ENCODE measurements at places on chromosomes 1 and 21.

DNA sequence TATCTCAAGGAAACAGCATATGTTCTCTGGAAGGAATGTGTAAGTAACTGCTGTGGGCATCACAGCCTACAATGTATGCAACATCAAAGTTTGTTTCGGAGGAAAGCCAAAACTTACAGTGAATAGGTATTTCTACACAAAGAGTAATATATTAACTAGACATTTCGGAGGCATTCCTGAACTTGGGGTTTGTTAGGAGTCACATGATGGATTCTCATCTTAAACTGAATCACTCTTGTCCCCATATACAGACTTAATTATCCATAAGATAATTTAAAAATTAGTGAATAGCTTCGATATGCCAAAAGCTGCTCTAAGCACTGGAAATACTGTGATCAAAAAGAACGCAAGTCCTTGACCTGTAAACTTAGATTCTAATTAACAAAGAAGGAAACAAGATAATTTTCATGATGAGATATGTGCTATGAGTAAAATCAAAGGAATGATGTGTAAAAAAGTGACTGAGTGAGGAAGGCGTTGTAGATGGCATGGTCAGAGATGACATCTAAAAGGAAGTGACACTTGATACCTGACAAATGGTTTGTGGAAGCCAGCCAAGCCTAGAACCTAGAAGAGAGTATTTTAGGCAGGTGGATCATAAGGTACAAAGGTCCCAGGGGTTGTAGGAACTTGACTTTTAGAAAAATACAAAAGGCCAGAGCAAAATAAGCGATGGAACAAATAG lies 273.1 kb downstream of the MRPL39 start:
- no peak for DNase-seq

GRCh38 chr21:34775793-34776192 lies 107.0 kb downstream of the CLIC6 start:
- DNase-seq = peak; percentile 74

GRCh38 chr1:30966690-30967369 lies 58.3 kb upstream of the SDC3 start:
- DNase-seq = no peak

DNA sequence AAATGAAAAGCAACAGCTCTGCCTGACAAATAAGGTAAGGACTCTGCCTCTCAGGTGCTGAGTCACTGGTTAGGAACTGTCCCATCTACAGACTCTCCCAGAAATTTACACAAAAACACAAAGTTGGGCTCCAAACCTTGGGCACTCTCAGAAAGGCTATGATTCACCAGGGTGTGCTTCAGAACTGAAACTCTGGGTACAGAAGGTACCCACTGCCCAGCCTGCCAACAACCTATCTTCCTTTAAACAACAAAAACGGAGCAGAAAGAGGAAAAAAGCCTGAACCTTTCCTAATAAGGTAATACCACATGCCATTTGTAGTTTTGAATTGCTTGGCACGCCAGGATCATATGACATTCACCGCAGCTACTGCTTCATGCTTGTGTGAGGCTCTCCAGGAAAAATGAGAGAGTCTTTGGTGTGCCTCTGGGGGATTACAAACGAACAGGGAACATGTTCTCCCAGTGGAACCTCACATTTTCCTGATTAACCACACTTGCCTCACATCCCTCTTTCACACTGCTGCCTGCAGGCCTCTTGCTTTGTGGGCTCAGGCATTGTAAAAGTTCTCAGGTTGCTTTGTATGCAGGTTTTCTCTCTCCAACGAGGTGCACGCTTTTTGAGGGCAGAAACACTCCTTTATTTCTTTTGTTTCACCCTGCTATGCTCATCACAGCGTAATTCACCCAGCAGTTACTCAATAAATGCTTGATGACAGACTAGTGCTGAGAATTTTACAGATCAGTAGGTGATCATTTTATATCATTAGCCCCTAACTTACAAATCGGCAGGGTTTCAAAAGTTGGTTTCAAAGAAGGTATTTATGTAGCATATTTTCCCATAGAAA lies 65.1 kb downstream of the GADD45A start:
- DNase-seq = no peak

GRCh38 chr1:8669606-8670335 lies 147.7 kb downstream of the RERE start:
- no peak for DNase-seq

DNA sequence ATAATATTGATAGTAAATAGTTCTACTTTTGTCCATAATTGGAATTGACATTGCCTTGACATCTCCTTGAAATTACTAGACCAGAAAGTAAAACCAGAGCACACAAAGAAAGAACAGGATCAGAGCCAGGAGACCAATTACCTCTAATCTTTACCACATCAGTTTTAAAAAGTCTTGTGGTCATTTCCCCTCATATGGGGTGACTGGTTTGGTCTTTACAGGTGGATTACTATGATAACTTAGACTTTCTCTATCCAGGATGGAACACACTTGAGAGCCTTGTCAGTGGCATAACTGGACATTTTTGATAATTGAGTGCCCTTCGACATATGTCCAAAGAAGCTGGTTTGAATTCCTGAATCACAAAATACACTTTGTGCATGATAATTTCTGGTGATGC lies 1148.1 kb upstream of the NCAM2 start:
- no peak for DNase-seq
